ENCODE measurements at places on chromosomes 1 and 21.

GRCh38 chr1:8040586-8040985 is 14.5 kb upstream of the ERRFI1 start:
- DNase-seq = no peak

DNA sequence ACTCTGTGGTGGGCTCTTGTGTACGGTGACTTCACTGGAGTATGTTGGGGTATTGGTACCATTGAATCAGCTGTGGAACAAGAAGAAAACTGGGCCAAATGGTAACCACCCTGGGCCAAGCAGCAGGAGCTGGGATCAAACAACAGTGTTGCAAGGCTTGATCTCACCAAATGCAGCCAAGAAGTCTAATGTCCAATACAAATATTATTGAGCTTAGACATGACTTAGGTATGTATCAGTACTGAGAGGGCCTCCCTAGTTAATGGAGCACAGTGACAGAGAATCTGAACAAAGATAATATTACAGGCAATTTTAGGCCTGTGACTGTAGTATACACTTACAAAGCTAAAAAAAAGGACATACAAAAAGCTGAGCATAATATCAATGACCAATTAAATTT is 604.8 kb downstream of the PLA2G4A start:
- DNase-seq = no peak

DNA sequence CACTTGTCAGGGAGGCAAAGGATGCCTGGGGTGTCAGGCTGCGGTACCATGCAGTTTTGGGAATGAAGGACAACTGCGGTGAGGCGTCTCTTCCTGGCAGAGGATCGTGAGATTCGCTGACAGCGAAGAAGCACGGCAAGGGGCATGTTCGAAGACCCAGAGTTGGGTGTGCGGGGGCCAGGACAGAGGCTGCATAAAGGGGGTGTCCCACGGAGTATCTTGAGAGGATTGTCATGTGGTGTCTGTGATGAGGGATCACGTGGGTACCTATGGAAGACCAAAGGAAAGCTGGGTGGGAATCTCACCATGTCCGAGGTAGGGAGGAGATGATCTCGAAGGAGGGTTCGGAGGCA is 372 bp downstream of the SLC25A44 start:
- no peak for DNase-seq

- DNase-seq = no peak
These were observed 20.9 kb downstream of the SZT2 start for GRCh38 chr1:43410571-43410970.
